ENCODE measurements at places on chromosomes 2 and 18.
A peak's percentile ranks its signal among the peaks of the same experiment; 100 is the strongest.

DNA sequence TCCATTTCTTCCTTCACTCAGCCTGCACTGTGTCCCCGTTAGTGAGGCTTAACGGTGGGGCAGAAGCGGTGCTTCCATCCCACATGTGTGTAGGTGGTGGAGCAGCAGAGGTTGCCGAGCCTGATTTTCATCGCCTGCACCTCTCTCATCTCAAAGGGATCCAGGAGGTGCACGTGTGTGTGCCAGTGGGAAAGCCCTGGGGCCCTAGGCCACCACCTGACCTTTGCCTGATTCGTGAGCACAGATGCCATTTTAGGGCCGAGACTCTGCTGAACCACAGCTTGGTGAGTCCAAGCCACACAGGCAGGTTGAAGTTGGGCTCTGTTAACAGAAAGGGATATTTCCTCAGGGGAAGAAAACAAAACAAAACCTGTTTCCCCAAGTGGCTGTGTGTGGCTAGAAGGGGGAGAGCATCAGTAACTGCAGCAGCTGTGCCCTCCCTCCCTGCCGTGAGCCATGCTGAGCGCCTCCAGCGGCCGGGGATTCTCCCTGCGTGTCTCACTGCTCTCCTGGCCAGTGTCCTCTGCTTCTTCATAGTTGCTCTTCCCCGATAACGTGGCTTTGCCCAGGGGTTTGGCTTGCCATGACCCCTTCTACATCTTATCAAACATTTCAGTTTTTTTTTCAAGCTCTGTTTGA, 81.5 kb downstream of the MAPRE2 start:
- DNase-seq: peak; percentile 37

DNA sequence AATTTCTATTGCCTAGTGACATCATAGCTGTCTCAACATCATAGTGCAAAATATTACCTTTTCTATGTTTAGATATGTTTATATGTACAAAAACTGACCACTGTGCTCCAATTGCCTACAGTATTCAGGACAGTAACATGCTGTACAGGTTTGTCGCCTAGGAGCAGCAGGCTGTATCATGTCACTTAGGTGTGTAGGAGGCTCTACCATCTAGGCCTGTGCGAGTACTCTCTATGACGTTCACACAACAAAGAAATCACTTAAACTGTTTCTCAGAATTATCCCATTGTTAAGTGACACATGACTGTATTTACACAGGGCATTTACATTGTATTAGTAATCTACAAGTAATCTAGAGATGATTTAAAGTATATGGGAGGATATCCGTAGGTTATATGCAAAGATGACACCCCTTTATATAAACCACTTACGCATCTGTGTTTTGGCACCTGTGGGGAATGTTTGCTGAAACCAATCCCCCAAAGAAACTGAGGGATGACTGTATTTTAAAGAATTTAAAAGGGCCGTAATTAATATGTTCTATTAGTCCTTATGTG, 24.7 kb downstream of the IL1R2 start:
- DNase-seq: no peak

GRCh38 chr2:197239434-197239833, 71.1 kb downstream of the ANKRD44 start:
- no peak for DNase-seq

DNA sequence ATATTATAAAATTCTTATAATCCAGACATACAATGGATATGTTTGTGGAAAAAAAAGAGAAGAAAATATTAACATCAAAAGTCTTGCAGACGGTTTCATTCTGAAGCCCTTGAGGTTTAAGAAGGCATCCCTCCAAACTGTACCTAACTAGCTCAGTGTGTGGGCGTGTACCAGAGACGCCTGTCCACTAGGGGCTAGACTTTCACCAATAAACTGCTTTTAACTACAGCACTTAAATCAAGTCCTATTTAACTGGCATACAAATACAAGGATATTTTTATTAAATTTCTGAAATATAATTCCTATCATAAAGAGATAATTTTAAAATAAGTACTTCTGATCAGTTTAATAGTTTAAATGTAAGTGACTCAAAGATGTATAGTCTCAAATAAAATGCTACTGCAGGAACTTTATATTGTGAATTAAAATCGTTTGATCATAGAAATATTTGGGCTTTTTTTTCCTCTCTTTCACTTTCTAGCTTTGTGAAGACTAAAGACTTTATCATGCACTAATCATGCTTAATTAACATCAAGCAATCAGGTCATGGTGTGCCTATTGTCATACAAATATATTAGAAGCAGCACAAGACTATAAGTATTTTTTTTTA, 437.7 kb downstream of the SATB2 start:
- peak; percentile 17 for DNase-seq

- peak; percentile 5 for DNase-seq
Measured at GRCh38 chr2:178819992-178820391, 12.8 kb upstream of the TTN start.

GRCh38 chr2:147851244-147851930, 6.6 kb downstream of the ACVR2A start:
- no peak for DNase-seq

- no peak for DNase-seq
Measured at GRCh38 chr2:69604836-69605235, 38.7 kb downstream of the AAK1 start.

DNA sequence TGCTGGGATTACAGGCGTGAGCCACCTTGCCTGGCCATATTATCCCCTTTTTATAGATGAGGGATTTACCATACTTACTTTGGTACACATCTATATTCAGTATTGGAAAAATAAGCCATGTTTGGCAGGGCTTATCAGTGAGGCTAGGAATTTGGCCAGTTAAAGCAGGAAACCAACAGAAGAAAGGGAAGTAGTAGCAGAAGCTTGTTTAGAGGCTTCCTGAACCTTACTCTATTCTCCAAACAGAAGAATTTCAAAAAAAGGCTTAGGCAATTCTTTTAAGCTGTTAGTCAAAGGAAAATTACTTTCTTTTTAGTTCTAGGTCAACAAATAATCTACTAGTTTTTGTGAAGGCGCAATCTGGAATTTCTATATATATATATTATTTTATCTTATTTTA, 3.2 kb upstream of the GLS start:
- no peak for DNase-seq

DNA sequence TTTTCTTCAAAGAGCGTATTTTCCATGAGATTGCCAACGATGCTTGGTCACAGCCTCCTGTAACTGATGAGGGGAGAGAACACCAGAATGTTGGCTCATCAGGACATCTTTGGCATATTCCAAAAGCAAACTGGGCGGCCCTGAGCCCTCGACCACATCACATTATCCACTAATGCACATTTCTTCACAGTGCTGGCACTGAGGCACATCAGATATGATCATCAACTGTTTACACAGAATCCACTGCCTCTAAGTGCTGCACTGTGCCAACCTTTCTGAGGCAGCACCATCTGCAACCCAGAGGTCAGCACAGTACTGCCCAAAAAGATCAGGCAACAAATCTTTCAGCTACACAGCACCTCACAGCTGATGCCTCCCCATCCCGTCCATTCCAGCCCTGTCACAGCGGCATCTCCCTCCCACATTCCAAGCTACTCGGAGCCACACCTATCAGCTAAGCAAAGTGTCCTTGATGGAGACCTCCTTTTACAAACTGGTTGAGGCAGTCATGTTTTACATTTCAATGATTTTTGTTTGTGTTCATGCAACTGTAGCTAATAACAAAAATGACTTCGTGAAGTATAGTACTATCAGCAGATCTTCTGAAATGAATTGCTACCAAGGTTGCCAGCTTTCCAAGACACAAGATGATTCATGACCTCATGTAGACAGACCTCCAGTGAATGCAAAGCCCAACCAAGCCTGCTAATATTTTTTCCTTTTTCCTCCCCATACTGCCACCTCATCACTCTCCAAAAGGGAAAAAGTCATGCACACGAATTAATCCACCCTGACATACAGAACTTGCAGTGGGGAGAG, 32.3 kb downstream of the MYO5B start:
- DNase-seq: no peak

- peak; percentile 94 for DNase-seq
Measured at GRCh38 chr18:22223254-22223964, 54.0 kb downstream of the GATA6 start.

DNA sequence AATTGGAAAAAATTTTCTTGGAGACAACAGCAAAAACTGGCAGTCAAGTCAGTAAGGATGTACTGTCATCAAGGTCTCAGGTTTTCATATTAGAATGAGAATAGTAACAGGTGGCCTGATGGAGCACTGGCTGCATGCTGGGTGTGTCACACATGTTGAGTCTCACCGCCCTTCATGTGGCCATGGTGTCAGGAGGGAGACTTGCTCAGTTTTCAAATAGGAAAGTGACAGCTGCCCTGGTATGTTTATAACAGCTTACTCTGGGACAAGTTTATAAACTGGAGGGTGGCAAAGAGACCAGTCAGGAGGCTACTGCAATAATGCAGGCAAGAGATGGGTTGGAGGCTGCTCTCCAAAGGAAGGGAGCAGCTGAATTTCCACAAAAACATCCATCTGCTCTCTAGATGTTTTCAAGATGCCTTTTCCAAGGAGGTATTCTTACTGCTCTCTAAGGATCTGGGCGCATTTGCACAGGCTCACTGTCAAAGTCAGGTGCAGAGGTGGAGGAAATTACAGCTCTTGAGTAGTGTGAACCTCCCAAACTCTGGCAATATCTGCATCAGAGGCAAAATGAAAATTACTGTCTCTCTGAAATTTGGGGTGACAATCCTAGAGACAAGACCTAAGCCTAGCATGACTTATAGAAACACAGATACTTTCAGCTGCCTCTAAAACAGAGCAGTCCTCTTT, 321.9 kb upstream of the RAB12 start:
- DNase-seq: no peak

DNA sequence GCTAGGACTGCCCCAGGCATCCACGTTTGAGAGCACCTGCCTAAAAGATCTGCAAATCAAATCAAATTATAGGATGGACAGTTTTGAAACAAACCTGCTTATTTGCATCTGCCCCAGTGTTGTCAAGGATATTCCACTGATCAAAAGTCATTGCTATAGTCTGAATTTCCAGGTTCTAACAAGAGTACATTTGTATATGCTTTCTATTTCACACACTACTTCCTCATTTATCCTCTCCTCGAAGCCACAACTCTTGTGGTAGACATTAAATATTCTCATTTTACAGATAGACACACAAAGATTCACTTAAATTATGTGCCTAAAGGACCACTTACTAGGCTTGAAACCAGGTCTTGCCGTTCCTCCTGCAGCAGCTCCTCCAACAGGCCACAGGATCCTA, 11.9 kb upstream of the TET3 start:
- no peak for DNase-seq

DNA sequence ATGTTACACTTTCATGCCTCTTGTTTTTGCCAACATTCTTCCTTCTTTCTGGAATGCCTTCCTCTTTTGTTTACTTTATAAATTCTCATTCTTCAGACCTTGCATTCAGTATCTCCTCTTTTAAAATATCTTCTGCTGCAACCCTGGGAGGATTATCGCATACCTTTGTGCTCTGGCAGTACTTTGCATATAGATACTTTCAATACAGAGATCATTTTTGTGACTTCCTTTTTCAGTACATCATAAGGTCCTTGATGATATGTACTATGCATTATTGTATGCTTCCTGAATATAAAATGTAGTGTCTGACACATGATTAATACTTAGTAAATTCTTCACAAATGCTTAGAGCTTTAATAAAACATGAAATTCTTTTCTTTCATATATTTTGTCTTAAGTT, 538.7 kb downstream of the TRIB2 start:
- no peak for DNase-seq

GRCh38 chr18:79868168-79868784, 70.5 kb downstream of the KCNG2 start:
- no peak for DNase-seq

DNA sequence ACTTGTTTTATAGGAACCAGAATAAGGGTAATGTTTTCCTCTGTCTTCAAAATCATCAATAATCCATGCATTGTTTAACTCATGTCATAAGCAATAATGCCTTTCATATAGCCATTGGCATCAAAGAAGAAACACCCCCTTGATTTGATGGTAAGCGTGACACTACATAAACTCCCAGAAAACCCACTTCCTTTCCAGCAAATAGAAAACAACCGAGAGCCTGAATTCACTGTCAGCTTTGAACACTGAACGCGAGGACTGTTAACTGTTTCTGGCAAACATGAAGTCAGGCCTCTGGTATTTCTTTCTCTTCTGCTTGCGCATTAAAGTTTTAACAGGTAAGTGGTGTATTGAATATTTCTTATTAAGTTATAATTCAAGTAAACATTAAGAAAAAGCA, at the start of gene ICOS:
ICOS (plus strand) TSS at position 229 of the 400 bp plus-strand sequence; CDS start at position 281, 52 bp downstream.
- no peak for DNase-seq

DNA sequence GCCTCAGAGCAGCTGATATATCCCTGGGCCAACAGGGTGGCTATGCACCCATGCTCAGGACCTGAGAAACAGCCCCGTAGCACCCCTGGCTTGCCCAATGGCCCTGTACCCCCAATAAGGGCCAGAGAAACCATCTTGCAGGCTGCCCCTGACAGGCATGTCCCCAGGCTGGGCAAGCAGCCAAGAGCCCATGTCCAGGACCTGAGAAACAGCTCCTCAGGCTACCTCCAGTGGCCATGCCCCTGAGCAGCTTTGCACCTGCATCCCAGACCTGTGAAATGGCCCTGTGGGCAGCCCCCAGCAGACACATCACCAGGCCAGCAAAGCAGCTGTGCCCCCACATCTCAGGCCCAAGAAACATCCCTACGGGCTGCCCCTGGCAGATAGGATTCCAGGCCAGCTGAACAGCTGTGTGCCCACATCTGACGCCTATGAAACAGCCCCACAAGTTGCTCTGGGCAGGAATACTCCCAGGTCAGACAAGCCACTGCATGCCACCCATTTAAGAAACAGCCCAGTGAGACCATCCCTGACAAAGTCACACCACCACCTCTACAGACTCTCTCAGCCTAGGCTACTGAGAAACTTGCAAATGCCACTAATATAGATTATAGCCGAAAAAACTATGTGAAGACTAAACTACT, 84.1 kb downstream of the TMEM237 start:
- DNase-seq: no peak

- no peak for DNase-seq
Measured at GRCh38 chr2:2148776-2149175, 182.3 kb downstream of the MYT1L start.

- DNase-seq: peak; percentile 46
Measured at GRCh38 chr2:96264656-96265348, 995 bp downstream of the TMEM127 start.

- no peak for DNase-seq
Measured at GRCh38 chr2:187482796-187483195, 34.7 kb upstream of the CALCRL start.

DNA sequence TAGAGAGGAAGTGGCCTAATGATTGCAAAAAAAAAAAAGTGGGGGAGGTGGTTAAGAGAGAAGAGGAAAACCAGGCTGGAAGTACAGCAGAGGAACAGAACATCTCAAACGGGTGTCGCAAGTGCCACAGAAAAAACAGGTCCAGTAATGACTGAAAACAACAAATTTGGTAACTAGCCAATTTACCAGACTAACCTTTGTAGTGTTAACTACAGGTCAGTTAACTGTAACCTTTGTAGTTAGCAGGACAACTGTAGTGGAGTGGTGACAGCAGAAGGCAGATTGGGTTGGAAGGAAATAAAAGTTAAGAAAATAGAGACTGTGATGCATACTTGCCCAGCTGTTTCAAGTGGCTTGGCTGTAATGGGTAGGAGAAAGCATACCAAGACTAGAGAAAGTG, 91.4 kb upstream of the CHST9 start:
- no peak for DNase-seq

GRCh38 chr2:64362562-64363026, 91.4 kb upstream of the LGALSL start:
- no peak for DNase-seq

Measured in brain microvascular endothelial cell (primary cell).